Natural killer cell (primary cell): ENCODE measurements at places on chromosomes 6 and 20.
A peak's percentile ranks its signal among the peaks of the same experiment; 100 is the strongest.

- no peak for DNase-seq
Observed at GRCh38 chr6:55651015-55651414, 72.0 kb upstream of the HMGCLL1 start.

- DNase-seq: no peak
Observed at GRCh38 chr6:141472162-141472928, 660.4 kb upstream of the GJE1 start.

DNA sequence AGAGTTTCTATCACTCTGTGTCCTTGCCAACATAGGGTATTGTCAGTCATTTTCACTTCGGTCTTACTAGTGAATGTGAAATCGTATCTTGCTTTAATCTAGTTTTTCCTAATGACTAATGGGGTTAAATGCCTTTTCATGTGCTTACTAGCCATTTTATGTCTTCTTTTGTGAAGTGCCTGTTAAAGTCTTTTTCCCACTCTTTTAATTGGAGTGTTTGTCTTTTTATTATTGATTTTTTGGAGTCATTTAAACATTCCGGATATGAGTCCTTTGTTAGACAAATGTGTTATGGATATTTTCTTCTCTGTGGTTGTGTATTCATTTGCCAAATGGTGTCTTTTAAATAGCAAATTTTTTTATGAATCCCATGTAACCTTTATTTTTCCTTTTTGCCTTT, 194.6 kb downstream of the CDH26 start:
- DNase-seq: no peak

DNA sequence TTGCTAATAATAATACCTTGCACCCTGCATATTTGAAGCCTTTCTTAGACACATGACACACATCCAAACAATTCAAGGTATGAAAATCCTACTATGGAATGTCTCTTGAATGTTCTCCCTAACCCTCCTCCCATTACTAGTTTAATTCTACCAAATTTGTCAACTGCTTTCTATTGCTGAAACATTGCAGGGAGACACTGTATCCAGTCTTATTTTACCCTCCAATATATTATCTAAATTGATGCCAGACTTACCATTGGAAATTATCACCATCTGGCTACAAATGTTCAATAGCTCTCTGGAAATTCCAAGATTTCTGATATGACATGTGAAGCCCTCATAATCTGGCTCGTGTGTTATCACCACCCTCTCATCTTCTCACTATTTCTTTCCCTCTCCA, 1027.3 kb upstream of the CITED2 start:
- DNase-seq: no peak

- DNase-seq: no peak
Observed at GRCh38 chr6:108944071-108944470, 95.8 kb downstream of the ARMC2 start.

DNA sequence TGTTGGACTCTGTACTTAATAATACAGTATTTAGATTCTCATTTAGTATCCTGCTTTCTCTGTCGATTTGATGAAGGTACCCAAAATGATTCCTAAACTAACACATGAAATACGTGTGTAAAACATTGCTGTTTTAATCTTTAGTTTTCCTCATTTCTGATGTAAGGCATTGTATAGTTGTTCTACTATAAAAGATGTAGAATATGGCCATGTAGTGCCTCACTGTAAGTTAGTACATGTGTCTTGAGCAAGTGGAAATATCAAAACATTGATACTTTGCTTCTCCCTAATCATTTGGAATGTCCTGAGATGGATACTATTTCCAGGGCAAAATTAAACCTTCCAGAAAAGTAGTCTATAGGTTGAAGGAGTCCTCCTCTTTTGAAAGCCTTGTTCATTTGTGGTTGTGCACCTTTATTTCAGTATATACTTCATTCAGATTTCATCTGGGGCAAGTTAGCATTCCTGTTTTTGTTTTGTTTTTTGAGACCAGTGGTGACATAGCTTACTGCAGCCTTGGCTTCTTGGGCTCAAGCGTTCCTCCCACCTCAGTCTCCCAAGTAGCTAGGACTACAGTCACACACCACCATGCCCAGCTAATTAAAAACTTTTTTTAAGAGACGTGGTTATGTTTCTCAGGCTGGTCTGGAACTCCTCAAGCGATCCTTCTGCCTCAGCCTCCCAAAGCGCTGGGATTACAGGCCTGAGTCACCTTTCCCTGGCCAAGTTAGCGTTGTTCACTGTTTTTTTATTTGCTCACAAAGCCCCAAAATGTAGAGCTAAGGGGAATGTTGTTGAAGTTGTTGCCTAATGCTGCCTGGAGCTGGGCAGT, 11.6 kb downstream of the SRSF3 start:
- no peak for DNase-seq

DNA sequence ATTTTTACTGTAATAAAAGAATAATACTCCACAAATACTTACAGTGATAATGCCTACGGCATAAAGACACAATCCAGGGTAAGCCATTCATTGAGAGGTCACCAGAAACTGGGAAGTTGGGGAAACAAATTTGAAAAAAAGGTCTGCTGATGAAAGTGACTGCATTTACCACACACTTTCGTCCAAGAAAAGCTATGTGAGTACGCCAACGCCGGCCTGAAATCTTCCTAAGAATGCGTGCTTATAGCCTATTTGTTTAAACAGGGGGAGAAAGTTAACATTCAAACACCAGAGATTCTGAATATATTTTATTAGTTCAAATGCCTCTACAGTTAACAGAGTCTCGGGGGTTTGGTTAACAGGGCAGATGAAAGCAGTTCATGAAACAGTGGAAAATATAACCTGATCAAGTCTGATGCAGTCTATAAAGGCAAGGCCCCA, 657 bp upstream of the LTV1 start:
- DNase-seq: no peak

DNA sequence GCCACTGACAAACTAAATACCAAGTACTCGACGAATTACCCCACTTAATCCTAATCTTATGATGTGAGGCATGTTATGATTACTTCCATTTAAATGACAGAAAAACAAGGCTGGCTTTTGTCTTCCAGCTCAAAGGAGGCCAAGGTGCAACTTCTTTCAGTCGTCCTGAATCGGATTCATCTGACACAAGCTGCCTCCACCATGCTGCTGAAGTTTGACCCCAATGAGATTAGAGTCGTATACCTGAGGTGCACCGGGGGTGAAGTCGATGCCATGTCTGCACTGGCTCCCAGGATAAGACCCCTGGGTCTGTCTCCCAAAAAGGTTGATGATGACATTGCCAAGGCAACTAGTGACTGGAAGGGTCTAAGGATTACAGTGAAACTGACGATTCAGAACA, 71.0 kb downstream of the CHD6 start:
- DNase-seq: no peak

DNA sequence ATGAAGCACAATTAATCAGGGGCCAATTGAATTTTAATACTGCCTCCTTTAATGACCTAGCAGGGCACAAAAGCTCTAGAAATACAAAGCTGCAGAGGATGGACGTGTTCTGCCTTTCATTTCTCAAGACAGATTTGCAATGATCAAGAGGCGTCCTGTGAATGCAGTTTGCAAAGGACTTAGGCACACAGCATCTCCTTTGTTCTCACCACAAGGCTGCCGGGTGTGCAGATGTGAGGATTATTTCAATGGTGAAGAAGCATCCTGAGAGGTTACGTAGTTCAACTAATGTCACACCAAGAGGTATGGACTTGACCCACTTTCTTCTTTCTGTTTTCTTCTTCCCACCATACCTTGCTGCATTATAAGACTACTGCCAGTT, 42.9 kb upstream of the SPTLC3 start:
- peak; percentile 19 for DNase-seq

DNA sequence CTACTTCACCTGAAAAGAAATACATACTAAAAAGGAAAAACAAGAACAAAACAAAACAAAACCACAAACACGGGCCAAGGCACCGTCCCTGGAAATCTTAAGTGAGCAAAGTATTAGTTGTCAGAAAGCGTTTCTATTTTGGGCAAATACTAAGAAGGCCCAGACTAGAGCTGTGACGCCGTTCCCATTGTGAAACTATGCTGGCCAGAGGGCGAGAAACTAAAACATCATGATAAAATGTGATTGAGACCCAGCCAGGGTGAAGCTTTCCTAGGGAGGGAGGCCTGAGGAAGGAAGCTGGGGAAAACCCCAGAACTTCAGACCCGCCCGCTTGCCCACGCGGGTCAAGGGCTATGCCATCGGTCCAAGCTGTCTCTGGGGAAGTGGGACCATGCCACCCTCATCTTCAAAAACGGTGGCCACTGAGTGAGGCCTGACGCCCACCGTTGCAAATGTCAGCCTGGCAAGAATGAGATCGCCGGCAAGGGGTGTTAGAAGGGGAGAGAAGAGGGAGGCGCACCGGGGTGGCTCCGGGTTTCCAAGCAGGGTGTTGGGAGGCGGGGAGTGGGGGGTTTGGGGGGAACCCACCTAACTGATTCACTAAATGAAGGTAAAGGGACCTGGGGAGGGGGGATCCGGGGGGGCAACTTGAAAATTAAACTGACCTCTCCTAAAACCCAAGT, 1950.9 kb upstream of the DEFB115 start:
- peak; percentile 48 for DNase-seq

GRCh38 chr20:5654557-5654956, 95.6 kb upstream of the SHLD1 start:
- no peak for DNase-seq

GRCh38 chr6:69379518-69379917, 417.3 kb downstream of the LMBRD1 start:
- DNase-seq: no peak

GRCh38 chr20:15945289-15945688, 628.0 kb downstream of the KIF16B start:
- no peak for DNase-seq

DNA sequence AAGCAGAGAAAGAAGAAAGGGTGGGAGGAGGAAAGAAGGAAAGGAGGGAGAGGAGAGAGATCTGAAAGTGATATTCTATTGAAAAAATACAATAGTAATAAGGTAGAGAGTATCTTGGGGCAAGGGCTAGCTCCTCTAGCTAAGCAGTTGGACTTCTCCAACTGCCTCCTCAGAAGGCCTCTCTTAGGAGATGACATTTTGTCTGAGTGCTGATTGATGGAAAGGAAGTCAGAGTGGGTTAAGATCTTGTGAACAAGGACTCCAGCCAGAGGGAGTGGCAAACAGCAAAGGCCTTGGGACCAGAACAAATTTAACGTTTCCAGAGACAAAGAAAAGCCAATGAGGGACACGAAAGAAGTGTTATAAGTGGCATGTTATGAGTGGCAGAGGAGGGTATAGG, 111.8 kb upstream of the TNFAIP3 start:
- no peak for DNase-seq

DNA sequence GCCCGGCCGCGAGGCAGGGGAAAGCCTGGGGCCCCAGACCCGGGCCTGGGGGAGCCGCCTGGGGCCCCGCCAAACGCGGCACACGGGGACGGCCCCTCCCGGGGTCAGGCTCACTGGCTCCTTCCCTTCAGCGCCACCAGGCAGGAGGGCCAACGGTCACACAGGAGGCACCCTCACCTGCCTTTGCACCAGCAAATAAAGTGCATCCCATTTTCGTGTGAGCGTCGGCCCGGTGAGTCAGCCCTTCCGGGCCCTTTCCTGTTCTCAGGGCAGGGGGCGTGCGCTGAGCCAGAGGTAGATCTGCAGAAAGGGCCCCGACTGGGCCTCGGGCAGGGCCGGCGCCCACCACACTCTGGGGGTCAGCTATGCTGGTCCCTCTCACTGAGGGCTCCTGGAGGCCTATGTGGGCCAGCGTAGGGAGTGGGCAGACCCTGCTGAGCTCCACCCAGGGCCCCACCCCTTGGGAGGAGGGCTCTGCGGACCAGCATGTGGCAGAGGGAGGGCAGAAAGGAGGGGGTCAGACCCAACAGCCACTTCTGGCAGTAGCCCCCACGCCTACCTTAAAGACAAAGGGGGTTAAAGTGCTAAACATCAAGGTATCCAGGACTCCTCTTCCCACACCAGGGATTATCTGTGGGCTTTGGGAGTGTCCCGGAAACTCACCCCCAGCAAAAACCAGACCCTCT, 931 bp upstream of the UCKL1 start:
- DNase-seq: peak; percentile 48

GRCh38 chr6:38319256-38320212, 320.2 kb downstream of the BTBD9 start:
- DNase-seq: no peak
